ENCODE measurements at places on chromosomes 11 and 22. TPM values are rescaled to one million over a fixed set of nuclear protein-coding genes. Genes with fewer than 3 reads are reported as not detected.

The IFTAP gene
- 14.7 TPM for total RNA-seq

The ACTN3 gene
- 0.06 TPM for total RNA-seq

The OR51I1 gene
- total RNA-seq = not detected

The TRIM66 gene
- 1.7 TPM for total RNA-seq

The FOLR1 gene
- not detected for total RNA-seq

The TYR gene
- not detected for total RNA-seq

The NAV2 gene
- 19.5 TPM for total RNA-seq

The OR4A15 gene
- total RNA-seq = not detected

The KCNK4 gene
- total RNA-seq = not detected

The CHRDL2 gene
- 4.0 TPM for total RNA-seq

The EMSY gene
- total RNA-seq = 15.3 TPM

The YPEL4 gene
- 0.32 TPM for total RNA-seq

The TRIM29 gene
- 7.4 TPM for total RNA-seq

The OR52A1 gene
- not detected for total RNA-seq

The SPDYC gene
- total RNA-seq = not detected

The PNPLA5 gene
- 0.07 TPM for total RNA-seq

The NPTXR gene
- total RNA-seq = 12.2 TPM

The FAT3 gene
- total RNA-seq = 0.08 TPM

The ALX4 gene
- total RNA-seq = 4.1 TPM

The PCSK7 gene
- 14.8 TPM for total RNA-seq

The WBP2NL gene
- not detected for total RNA-seq

The STX3 gene
- 27.1 TPM for total RNA-seq

The LAYN gene
- total RNA-seq = 4.9 TPM

The APOBEC3B gene
- 30.2 TPM for total RNA-seq

The SYT13 gene
- 7.7 TPM for total RNA-seq

The CEP126 gene
- total RNA-seq = 4.6 TPM

The SCARF2 gene
- total RNA-seq = 0.81 TPM

The MAPK12 gene
- total RNA-seq = 17.6 TPM

The RAC2 gene
- total RNA-seq = not detected

The GLYAT gene
- not detected for total RNA-seq

The CD3D gene
- not detected for total RNA-seq

The PIK3IP1 gene
- total RNA-seq = 1.3 TPM

The MS4A6A gene
- not detected for total RNA-seq

The TTC36 gene
- not detected for total RNA-seq

The KLHL35 gene
- 0.51 TPM for total RNA-seq

The SRPRA gene
- 60.5 TPM for total RNA-seq

The ADAMTS15 gene
- 13.1 TPM for total RNA-seq

The ARHGAP20 gene
- total RNA-seq = not detected

The SLC25A45 gene
- total RNA-seq = 10.2 TPM

The KDM4D gene
- 0.45 TPM for total RNA-seq

The ISX gene
- not detected for total RNA-seq

The PATE4 gene
- total RNA-seq = not detected

The APOL6 gene
- 3.0 TPM for total RNA-seq

The MICAL2 gene
- 90.2 TPM for total RNA-seq

The SYCE3 gene
- 0.58 TPM for total RNA-seq

The CPT1B gene
- total RNA-seq = 7.5 TPM

The TMA7B gene
- not detected for total RNA-seq

The RAG1 gene
- total RNA-seq = 0.29 TPM

The GAL3ST3 gene
- total RNA-seq = not detected

The SORL1 gene
- total RNA-seq = 1.6 TPM

The SLC6A5 gene
- not detected for total RNA-seq

The TECTA gene
- 0.03 TPM for total RNA-seq

The PTGDR2 gene
- 0.05 TPM for total RNA-seq

All from A549 treated with RU486 at 1 μM for 4 hours (cell line).